Activated CD4-positive, alpha-beta memory T cell treated with anti-CD3 and anti-CD28 coated beads for 36 hours (primary cell): ENCODE measurements at places on chromosomes 3 and 15. TPM values are rescaled to one million over a fixed set of nuclear protein-coding genes. Genes with fewer than 3 reads are reported as not detected.

GRCh38 chr15:60004009-60004845 is at the start of gene FOXB1:
Gene FOXB1, plus strand, starts transcription at chr15:60004311. Its CDS starts 653 bp downstream, at chr15:60004964.
- peaks cover 58% of the 10 kb centered on the region for H3K4me1 ChIP-seq
- H3K36me3 ChIP-seq: peaks cover 16% of the 10 kb centered on the region
- H3K27ac ChIP-seq: peak within 1 kb of the TSS; percentile 66
- peak; percentile 49 for DNase-seq

DNA sequence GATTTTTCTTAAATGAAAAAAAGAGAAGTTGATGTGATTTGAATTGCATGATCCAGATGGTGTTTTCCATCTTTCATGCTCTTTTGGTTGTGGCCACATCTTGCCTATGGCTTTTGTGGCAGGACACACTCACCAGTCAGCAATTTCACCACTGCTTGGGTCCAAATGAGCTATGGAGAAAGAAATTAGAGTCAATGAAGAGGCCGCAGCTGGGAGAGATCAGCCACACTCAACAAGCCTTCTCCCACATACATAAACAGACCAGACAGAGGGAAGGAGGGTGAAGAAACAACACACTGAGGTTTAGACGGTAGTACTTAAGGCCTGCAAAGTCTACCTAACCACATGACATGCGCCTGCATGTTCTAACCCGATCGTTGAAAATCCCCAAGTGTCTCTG is 110.7 kb upstream of the CDIN1 start:
- no peaks in the 10 kb centered on the region for H3K4me1 ChIP-seq
- no peak for DNase-seq
- H3K36me3 ChIP-seq: no peaks in the 10 kb centered on the region
- no peak overlapping the region for H3K4me3 ChIP-seq
- no peak overlapping the region for H3K27ac ChIP-seq

- H3K4me3 ChIP-seq: no peak overlapping the region
- H3K36me3 ChIP-seq: no peaks in the 10 kb centered on the region
- H3K4me1 ChIP-seq: no peaks in the 10 kb centered on the region
- DNase-seq: no peak
- no peak overlapping the region for H3K27ac ChIP-seq
Measured at GRCh38 chr15:48406266-48406891, 75.2 kb downstream of the DUT start.

Gene RBM6
- 73.5 TPM for total RNA-seq

- DNase-seq: no peak
- H3K4me1 ChIP-seq: no peaks in the 10 kb centered on the region
- H3K4me3 ChIP-seq: no peak overlapping the region
- H3K27ac ChIP-seq: no peak overlapping the region
- no peaks in the 10 kb centered on the region for H3K36me3 ChIP-seq
Measured at GRCh38 chr15:80476036-80476435, 71.9 kb downstream of the ARNT2 start.

Gene MITF
- not detected for total RNA-seq

Gene PDCD10
- 81.1 TPM for total RNA-seq

Gene ZNF860
- not detected for total RNA-seq

- peaks cover 17% of the 10 kb centered on the region for H3K36me3 ChIP-seq
- H3K4me3 ChIP-seq: no peak overlapping the region
- H3K27me3 ChIP-seq: no peaks in the 10 kb centered on the region
- no peak overlapping the region for H3K27ac ChIP-seq
- DNase-seq: no peak
- H3K4me1 ChIP-seq: peaks cover 16% of the 10 kb centered on the region
Measured at GRCh38 chr3:188624384-188624783, 470.4 kb downstream of the LPP start.

DNA sequence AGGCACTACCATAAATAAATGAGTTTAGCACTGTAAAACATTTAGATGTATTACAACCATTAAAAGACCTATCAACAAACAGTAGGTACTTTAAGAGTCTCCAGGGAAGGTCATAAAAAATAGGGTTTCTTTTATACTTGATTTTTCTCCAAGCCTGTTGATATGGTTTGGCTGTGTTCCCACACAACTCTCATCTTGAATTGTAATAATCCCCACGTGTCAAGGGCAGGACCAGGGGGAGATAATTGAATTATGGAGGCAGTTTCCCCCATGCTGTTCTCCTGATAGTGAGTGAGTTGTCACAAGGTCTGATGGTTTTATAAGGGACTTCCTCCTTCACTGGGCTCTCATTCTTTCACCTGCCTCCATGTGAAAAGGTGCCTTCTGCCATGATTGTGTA is 468.9 kb upstream of the UBE2E2 start:
- H3K36me3 ChIP-seq: no peaks in the 10 kb centered on the region
- DNase-seq: no peak
- no peaks in the 10 kb centered on the region for H3K27me3 ChIP-seq
- no peak overlapping the region for H3K4me3 ChIP-seq

DNA sequence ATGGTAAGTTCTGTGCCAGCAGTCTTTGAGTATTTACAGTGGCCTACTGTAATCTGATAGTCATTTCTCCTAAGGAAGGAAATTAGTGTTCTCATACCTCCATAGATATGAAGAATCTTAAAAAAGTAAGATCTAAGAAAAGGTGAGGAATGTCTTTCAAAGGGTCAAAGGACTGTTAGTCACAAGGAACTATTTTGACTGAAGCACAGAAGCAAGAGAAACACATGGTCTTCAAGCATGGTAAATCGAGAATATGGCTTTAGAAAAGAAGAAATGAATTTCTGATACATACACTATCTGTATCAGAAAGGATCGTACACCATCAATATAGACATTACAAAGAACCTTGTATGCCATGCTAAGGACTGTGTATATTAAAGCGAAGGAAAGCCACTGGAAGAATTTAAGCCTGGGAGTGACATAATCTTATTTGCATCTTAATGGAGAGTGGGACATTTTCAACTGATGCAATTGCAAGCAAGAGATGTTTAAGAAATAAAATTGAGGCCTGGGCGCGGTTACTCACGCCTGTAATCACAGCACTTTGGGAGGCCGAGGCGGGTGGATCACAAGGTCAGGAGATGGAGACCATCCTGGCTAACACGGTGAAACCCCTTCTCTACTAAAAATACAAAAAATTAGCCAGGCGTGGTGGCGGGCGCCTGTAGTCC is 5.5 kb upstream of the ACAP2 start:
- H3K4me1 ChIP-seq: peaks cover 15% of the 10 kb centered on the region
- no peak overlapping the region for H3K4me3 ChIP-seq
- no peaks in the 10 kb centered on the region for H3K27me3 ChIP-seq
- H3K27ac ChIP-seq: no peak overlapping the region
- no peak for DNase-seq
- no peaks in the 10 kb centered on the region for H3K36me3 ChIP-seq

Gene AADAC
- total RNA-seq: not detected

DNA sequence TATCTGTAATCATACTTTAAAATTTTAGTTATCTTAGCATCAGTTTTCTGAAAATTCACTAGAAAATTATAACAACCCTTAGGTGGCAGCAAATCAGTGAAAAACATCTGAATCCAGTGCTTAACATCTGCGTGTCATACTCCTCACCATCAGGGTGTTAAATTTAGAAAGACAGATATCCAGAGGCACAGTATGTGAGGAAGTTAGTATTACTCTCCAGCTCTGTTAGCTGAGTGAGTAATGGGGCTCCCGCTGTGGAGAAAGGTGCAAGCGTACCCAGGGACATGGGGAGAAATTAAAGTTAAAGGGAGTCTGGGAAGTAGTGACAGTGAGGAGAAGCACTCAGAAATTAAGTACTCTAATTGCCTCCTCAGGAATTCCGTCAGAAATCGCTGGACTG is 50.9 kb downstream of the CEP63 start:
- no peak overlapping the region for H3K4me3 ChIP-seq
- no peaks in the 10 kb centered on the region for H3K27me3 ChIP-seq
- no peak for DNase-seq
- no peak overlapping the region for H3K27ac ChIP-seq
- H3K36me3 ChIP-seq: peaks cover 21% of the 10 kb centered on the region

DNA sequence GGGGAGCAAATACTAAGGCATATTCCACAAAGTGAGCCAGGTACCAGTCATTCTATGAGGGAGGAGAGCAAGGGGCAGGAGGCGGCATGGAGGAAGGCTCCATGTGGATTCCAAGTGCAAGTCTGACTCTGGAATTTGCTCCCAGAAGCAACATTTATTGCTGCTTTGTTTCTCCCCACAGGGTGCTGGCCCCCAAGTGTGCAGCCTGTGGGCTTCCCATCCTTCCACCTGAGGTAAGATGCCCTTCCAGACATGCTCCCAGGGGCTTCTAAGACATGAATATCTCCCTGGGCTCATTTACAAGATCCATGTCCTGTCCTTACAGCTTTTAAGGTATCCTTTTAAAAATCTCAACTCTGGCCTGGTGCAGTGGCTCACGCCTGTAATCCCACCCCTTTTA is 15.9 kb upstream of the SACM1L start:
- DNase-seq: no peak
- no peak overlapping the region for H3K4me3 ChIP-seq
- peaks cover 36% of the 10 kb centered on the region for H3K4me1 ChIP-seq
- peaks cover 27% of the 10 kb centered on the region for H3K36me3 ChIP-seq
- H3K27ac ChIP-seq: no peak overlapping the region

DNA sequence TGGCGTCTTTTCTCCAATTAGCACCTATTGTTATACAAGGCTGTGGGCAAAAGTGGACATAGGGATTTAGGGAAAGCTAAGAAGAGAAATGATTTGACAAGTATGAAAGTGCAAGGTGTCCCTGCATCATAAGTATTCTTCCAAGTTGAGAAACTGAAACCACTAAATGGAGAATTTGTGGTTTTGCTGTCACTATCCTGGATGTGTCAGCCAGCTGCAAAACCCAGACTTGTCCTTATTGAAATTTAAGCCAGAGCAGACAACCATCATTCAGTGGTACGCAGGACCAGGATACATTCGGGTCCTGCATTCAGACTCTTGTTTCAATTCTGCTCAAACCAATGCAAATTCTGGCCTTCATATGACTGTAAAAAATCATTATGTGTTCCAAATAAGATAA is 384.8 kb upstream of the TGFBR2 start:
- no peaks in the 10 kb centered on the region for H3K36me3 ChIP-seq
- H3K27me3 ChIP-seq: no peaks in the 10 kb centered on the region
- H3K27ac ChIP-seq: no peak overlapping the region
- no peak overlapping the region for H3K4me3 ChIP-seq
- peaks cover 2% of the 10 kb centered on the region for H3K4me1 ChIP-seq

- peaks cover 13% of the 10 kb centered on the region for H3K27me3 ChIP-seq
- no peak overlapping the region for H3K4me3 ChIP-seq
- peak overlapping the region; percentile 5 for H3K27ac ChIP-seq
- H3K4me1 ChIP-seq: peaks cover 54% of the 10 kb centered on the region
Measured at GRCh38 chr3:46365737-46366524, 4.8 kb upstream of the CCR5 start.

DNA sequence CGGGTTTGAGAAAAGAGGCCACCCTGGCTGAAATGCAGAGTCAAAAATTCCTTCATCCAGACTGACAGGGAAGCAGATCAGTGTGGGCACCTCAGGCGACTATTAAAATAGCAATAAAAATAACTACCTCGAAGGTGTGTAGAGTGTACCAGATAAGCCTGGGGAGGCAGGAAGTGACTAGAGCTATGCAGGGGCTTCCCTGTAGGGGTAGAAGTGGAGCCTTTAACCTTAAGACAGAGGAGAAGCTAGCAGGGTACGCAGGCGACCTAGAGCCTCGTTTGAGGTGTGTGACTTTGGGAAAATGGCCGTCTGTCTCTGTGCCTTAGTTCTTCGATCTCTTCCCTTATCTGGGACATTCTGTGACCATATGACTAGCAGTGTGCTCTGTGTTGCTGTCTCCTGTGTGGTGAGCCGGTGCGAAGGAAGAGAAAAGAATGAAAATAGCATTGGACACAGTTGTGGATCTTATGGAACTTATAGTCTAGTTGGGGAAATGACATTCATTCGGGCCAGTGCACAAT is 17.6 kb downstream of the BHLHE40 start:
- peak; percentile 6 for DNase-seq
- no peak overlapping the region for H3K4me3 ChIP-seq
- H3K27ac ChIP-seq: peak overlapping the region; percentile 6
- H3K27me3 ChIP-seq: no peaks in the 10 kb centered on the region

DNA sequence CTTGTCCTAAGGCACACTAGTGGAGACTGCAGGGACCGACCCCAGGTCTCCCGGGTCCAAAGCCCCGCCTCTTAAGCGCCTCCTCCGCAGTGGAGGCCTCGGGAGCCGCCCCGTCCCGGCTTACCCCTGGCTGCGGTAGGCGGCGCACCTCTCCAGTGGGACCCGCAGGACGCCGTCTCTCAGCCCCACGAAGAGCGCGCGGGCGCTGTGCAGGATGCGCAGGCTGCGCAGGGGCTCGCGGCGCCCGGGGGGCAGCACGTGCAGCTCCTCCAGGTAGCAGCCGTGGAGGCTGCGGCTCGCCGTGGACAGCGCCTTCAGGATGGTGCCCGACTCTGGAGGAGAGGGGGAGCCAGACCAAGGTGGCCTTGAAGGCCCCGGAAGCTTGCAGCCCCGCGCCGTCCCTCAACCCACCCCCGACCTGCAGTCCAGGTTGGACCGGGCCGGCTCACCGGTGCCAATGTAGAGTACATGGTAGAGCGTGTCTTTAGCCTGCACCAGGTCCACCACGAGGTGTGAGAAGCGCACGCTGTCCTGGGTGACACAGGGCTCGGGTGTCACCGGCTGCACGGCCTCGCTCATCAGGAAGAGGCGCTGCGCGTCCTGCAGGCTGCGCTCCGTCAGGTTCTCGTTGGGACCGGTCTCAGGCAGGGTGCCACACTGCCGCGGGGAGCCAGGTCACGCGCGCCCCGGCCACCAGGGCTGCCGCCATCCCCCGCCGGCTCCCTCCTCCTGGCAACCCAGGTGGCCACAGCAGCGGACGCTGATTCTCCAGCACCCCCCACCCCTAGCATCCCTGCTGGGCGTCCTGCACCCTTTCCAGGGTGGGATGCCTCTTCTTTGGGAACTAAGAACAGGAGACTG is 105.5 kb downstream of the SEMA5B start:
- DNase-seq: peak; percentile 54
- no peaks in the 10 kb centered on the region for H3K36me3 ChIP-seq
- no peak overlapping the region for H3K27ac ChIP-seq
- peaks cover 4% of the 10 kb centered on the region for H3K4me1 ChIP-seq
- H3K27me3 ChIP-seq: peaks cover 16% of the 10 kb centered on the region
- H3K4me3 ChIP-seq: no peak overlapping the region

DNA sequence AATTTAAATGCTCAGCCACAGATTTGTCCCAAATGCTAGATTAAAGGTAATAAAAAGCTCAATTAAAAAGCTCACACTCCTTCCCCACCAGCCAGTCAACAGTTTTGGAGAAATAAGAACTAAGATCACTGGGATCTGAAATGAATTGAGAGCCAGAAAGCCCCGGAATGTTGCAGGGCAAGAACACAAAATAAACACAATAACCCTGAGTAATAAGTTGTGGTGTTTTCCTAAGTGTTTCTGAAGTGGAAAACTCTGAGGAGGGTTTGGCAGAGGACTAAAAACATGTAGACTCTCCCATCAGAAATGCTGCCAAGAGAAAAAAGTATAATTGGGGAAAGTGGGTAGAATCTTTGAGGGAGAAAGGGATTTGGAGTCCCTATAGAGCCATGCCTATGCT is 127.8 kb downstream of the ABI3BP start:
- no peaks in the 10 kb centered on the region for H3K36me3 ChIP-seq
- H3K27ac ChIP-seq: no peak overlapping the region
- H3K4me3 ChIP-seq: no peak overlapping the region
- DNase-seq: no peak
- peaks cover 19% of the 10 kb centered on the region for H3K27me3 ChIP-seq
- no peaks in the 10 kb centered on the region for H3K4me1 ChIP-seq

Gene C15orf61
- 4.3 TPM for total RNA-seq

Gene CD96
- total RNA-seq: 39.0 TPM

- DNase-seq: no peak
- H3K4me1 ChIP-seq: peaks cover 2% of the 10 kb centered on the region
- H3K4me3 ChIP-seq: no peak overlapping the region
- peaks cover 3% of the 10 kb centered on the region for H3K27me3 ChIP-seq
Measured at GRCh38 chr15:58321034-58321433, 110.8 kb upstream of the LIPC start.
